Muscle of back (tissue), 13 donors: ENCODE measurements at places on chromosomes 6 and 20. TPM values are rescaled to one million over a fixed set of nuclear protein-coding genes. Genes with fewer than 3 reads are reported as not detected.

- no peak for DNase-seq
These were observed 224.3 kb downstream of the LRFN2 start for GRCh38 chr6:40362859-40363258.

DNA sequence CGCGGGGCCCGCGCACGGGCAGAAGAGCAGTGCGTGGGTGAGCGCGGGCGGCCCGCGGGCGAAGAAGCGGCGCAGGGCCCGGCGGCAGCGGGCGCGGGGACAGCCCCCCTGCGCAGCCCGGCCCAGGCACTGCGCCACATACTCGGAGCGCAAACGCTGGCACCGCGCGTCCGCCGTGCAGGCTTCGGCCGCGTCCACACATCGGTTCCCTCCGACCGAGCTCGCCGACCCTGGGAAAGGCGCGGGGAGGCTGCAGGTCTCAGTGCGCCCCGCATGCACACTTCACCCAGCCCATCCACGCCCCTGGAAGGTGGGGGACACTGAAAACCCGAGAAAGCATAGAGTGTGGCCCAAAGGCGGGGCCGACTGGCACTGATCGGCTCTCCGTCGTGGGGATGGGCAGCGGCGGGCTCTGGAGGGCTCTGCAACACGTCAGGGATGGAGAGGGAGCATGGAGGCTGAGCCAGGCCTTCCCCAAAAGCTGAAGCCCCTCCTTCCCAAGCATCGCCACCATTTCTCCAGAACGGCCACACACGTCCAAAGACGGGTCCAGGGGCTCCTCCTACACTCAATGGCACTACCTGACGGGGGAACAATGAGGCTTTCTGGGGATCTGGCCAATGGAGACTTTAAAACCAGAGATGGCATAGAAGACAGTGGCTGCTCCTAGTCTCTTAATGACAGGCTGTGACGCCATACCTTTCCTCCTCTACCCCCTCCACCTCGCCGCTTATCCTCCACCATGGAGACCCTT, 2.0 kb downstream of the GFRA4 start:
- DNase-seq: no peak

DNA sequence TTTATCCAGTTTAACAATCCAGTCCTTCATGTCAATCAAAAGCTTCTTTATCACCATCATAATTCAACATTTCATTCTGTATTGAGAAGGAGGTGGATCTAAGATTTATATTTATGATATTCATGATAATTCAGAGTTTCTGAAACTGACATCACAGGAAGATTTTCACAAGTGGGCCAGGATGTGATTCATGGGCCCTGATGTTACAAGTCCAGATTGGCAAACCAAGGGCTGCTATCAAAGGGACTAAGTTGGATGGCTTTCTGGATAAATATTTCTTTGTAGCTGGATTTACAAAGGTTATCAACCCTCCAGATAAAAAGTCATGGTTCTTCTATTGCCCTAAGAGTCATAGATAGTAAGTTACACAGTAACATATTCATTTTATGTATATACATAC, 866.5 kb downstream of the KIF16B start:
- no peak for DNase-seq

Gene MATN4
- polyA plus RNA-seq: 2.5 TPM

Gene HAO1
- polyA plus RNA-seq: not detected

Gene SLC22A7
- polyA plus RNA-seq: not detected

DNA sequence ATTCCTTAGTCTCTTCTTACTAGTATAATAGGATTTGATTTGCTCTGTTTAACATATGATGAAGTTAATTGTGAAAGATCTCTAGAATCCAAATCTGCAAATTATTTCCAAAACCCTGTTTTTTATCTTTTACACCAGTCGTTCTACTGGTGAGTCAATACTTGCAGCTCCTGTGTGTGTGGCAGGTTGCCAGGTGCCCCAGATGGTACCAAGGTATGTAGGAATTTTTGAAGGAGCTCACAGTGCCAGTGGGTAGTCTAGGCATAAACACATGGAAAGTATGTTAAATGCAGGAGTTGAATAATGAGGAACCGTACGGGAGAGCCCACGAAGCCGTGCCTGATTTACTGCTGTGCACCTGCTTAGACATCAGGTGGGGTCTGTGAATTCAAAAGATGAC, 192.2 kb downstream of the FARS2 start:
- no peak for DNase-seq

Gene TMC2
- 0.27 TPM for polyA plus RNA-seq
